ENCODE measurements at places on chromosomes 6 and 20.

GRCh38 chr6:134103006-134103405 is 50.6 kb upstream of the SLC2A12 start:
- DNase-seq = no peak

DNA sequence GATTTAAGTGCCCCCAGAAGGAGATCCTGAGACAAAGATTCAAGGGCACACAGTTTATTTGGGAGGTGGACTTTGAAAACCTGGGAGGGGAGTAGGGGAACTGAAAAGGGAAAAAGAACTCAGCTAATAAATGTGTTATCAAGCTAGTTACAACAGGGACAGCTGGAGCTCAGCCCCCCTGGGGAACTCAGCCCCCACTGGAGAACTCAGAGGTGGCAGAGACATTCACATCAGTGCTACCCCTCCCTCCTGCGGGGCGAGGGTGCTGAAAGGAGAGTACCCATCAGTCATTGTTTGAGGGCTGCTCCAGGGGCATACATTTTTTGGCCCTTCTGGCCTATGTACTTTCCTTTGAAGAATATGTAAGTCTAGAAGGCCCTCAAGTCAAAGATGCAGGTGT is 101.4 kb downstream of the LRFN2 start:
- no peak for DNase-seq

DNA sequence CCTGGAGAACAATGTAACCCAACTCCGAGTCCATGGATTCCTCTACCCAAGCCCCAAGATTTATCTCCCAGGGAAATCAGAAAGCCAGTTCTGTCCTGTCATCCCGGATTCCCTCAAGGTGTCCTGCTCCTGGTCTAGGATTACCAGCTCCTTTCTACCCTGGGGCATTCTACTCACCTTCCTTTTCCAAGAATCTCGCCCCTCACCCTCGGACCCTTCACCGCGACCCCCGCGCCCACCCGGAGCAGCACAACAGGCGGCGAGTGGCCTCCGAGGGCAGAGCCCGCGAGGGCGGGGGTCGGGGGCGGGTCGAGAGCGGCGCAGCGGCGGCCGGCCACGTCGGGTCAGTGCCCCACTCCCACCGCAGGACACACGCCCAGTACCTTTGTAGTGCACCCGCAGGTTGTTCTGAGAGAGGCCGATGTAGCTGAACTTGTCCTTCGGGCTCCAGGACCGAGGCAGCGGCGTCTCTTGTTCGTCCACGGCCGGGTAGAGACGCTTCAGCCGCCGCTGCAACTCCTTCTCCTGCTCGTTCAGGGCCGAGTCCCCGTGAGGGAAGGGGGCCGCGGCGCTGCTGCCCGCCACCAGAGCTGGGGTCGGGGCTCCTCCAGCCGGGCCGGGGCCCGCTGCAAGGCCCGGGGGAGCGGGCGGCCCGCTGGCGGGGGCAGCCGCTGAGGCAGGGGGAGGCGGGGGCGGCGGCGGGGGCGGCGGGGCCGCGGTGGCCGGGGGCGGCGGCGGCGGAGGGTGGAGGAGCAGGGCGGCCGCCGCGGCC is 897 bp downstream of the RANBP9 start:
- peak; percentile 12 for DNase-seq

DNA sequence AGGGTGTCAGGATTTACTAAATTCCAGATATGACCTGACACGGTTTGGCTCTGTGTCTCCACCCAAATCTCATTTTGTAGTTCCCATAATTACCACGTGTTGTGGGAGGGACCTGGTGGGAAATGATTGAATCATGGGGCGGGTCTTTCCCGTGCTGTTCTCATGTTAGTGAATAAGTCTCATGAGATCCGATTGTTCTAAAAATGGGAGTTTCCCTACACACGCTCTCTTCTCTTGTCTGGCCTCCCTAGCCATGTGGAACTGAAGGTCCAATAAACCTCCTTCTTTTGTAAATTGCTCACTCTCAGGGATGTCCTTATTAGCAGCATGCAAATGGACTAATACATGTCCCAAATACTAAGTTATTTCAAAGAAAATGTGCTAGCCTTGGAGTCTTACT is 121.1 kb downstream of the CENPW start:
- no peak for DNase-seq

- no peak for DNase-seq
These were observed 189.3 kb downstream of the PREX1 start for GRCh38 chr20:48638546-48638945.

DNA sequence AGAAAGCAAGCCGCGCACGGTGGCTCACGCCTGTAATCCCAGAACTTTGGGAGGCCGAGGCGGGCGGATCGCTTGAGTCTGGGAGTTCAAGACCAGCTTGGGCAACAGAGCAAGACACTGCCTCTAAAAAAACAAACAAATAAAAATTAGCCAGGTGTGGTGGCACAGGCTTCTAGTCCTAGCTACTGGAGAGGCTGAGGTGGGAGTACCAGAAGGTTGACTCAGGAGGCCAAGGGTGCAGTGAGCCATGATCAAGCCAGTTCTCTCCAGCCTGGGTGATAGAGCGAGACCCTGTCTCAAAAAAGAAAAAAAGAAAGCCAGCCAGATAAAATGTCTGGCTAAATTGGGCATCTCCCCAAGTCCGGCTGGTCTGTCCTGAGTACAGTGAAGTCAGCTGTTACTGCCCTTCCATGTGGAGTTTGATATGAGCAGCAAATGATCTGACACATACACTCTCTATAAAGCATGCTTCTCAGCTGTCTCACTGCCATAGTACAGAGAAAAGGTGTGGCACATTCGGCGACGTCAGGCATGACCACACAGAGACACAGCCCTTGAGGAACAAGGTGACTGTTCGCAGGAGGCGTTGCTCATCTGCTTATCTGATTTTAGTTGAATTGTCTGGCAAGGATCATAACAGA is 13.0 kb downstream of the CD83 start:
- DNase-seq = no peak

DNA sequence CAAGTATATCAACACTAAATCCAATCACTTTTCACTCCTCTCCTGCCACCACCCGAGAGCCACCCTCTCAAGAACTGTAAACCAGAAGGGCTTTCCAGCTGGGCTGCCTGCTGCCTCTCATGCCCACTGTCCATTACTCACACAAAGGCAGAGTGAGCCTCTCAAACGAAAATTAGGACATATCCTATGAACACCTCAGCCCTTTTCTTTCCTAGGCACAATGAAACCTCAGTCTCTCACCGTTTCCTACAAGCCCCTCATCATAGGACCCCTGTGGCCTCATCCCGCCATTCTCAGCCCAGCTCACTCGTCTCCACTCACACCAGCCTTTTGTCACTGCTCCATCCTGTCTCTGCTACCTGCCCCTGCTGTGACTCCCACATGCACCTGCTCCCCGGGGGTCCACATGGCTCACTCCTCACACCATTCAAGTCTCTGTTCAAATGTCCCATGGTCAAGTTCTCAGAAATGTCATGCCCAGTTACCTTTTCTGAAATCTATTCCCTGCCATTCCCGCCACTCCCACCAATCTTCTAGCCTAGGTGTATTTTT is 7.4 kb downstream of the HLA-F start:
- DNase-seq = no peak

GRCh38 chr6:107401573-107401972 is 57.8 kb downstream of the PDSS2 start:
- no peak for DNase-seq

DNA sequence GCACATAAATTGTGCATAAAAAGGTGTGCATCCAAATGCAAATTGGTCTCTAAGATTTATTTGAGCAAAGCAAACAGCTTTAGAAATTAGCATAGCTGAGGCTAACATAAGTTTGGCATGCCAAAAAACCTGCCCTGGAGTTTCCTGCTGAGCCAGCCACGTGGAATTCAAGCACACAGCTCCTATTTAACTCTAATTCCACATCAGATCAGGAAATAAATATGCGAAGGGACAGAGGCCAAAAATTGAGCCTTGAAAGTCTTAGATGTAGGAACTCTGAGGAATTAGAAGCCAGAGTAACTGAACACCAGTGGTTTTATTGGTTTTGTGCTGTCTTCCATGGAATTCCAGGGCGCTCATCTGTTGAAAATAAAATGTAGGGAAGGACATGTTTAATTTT is 19.6 kb downstream of the SOBP start:
- no peak for DNase-seq

- DNase-seq = no peak
These were observed 397 bp downstream of the WDR27 start for GRCh38 chr6:169701311-169701953.

Measured in NCI-H187 treated with DMSO at 0.1 percent for 48 hours (cell line).